A549 (cell line): ENCODE measurements at places on chromosomes 6 and 20. TPM values are rescaled to one million over a fixed set of nuclear protein-coding genes. Genes with fewer than 3 reads are reported as not detected.

Gene SLC17A4
- polyA plus RNA-seq, result 0.04 TPM in 2 of 3 replicates, not detected in the other

Gene TAGAP
- not detected in 3 replicates for polyA plus RNA-seq

Gene GABRR2
- 0.05 to 0.21 TPM (median 0.08 TPM) in 3 replicates for polyA plus RNA-seq

Gene CST9L
- not detected in 3 replicates for polyA plus RNA-seq

Gene SIRPB2
- polyA plus RNA-seq, result not detected in 3 replicates

Gene RGS17
- 2.5 to 3.2 TPM (median 2.5 TPM) in 3 replicates for polyA plus RNA-seq

GRCh38 chr20:34626992-34627391, 49.9 kb downstream of the PIGU start:
- DNase-seq, result no peak

DNA sequence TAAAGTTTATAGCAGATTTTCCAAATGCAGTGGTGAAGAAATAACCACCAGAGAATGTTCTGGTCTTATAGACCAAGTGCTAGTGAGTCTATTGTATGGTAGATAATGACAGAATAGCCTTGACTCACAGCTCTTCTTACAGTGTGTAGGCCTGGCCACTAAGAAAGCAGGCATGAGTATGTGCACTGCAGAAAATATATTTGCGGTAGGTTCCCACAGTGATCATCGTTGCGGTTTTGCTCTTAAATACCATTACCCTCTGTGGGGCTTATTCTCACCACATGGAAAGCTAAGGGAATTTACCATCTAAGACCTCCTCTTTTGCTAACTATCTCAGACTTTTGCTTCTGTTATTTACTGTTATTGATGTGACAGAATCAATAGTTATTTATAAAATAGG, 212.3 kb upstream of the SYNDIG1 start:
- no peak for DNase-seq

DNA sequence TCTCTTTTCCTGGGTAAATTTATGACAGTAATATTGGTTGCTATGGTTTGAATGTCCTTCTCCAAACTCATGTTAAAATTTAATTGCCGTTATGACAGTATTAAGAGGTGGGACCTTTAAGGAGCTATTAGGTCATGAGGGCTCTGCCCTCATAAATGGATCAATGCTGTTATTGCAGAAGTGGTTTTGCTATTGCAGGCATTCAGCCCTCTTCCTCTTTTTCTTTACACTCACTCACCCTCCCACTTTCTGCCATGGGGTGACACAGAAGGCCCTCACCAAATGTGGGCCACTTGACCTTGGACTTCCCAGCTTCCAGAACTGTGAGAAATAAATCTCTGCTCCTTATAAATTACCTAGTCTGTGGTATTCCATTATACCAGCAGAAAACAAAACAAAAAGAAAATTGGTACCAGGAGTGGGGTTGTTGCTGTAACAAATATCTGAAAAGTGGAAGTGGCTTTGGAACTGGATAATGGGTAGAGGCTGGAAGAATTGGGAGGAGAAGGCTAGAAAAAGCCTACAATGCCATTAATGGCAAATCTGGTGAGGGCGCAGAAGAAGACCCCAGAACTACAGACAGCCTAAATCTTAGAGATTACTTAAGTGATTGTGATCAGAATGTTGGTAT, 24.8 kb upstream of the IGF2R start:
- DNase-seq, result no peak

GRCh38 chr6:48978016-48978415, 485.0 kb downstream of the MMUT start:
- no peak for DNase-seq

- DNase-seq, result no peak
These were observed 100.6 kb upstream of the MLIP start for GRCh38 chr6:54010340-54011276.

- DNase-seq, result no peak
These were observed 102.3 kb downstream of the IRF4 start for GRCh38 chr6:493840-494239.

- no peak for DNase-seq
These were observed 132.7 kb upstream of the LRFN2 start for GRCh38 chr6:40719671-40720374.

DNA sequence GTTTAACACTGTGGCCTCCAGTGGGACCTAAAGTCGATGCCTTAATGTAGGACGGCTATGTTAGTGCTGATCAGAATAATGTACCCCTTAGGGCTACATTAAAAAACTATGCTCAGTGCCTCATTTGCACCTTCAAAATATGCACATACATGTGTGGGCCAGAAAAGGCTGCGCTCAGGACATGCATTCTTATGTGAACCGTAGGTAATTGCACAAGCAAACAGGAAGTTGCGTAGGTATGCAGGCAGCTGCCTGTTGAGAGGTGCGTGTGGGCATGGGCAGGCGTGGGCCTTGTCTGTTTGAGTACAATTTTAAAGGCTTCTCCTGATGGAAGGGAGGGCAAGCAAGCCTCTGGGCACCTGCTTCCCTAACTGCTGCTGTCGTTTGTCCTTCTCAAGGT, 116.2 kb upstream of the JAG1 start:
- DNase-seq, result no peak

DNA sequence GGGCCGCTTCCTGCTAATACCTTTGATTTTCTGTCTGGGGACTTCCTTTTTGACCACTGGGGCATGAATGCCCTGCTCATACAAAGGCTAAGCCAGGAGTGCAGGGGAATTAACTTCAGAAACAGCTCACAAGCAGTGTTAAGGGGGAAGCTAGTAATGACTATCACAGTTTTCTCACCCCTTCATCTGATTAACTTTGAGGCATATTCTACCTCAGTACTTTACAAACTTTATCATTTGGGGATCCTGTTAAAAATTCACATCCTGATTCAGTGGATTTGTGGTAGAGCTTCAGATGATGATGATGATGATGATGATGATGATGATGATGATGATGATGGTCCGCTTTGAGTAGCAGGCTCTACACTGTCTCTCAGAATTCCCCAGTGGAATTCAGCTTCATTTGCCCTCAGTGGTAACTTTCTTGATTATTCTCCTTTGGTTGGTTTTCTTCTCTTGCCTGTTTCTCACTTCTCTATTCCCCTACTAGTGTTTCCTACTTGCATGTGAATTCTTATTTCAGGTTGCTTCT, 78.4 kb upstream of the TMEM170B start:
- DNase-seq, result no peak

DNA sequence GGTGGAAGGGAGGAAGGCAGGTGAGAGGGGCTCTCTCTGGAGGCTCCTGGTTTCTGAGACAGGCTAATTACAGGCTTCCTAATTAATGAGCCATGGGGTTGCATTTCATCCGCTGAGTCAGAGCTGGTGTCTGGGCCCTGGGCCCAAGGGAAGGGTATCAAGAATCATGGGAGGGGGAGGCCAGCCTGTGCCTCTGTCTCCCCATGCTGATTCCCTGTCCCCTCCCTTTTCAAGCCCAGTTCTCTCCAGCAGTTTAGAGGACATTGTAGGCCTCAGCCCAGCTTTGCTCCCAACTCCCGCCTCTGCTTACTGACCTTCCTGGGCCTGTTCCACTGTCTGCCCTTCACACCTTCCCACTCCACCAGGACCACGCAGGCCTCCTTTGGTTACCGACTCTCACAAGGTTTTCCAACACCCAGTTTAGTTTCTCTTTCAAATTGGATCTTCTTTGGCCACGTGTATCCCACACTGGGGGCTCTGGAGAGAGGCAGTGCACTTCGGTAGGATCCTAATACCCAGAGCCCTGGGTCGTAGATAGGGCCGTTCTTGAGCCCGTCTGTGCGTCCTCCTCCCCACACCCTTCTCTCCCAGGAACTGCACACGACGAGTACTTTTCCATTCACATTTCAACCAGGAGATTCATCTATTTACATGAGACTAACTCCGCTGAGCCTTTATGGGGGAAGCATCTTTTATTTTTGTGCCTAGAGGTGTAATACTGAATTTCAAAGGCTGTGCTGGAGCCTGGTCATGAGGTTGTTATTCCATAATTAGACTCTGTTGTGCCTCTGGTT, 18.2 kb upstream of the AVP start:
- no peak for DNase-seq

GRCh38 chr6:124254941-124255685, 451.4 kb downstream of the NKAIN2 start:
- DNase-seq, result no peak

DNA sequence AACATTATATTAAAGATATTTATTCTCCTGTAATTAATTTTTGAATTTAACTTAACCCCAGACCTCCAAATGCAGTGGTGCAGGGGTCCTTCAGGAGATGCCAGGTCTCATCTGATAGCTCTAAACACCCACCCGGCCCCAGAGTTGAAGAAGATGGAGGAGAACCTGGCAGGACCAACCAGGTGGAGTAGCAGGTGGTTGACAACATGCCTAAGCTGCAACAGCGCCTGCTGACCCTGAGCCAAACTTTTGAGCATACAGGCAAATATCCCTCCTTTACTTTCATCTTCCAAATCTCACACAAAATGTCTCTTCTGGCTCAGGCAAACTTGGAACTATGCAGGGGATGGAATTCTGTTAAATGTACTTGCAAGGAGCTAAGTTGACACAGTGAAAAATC, 145.3 kb upstream of the TCF21 start:
- no peak for DNase-seq

DNA sequence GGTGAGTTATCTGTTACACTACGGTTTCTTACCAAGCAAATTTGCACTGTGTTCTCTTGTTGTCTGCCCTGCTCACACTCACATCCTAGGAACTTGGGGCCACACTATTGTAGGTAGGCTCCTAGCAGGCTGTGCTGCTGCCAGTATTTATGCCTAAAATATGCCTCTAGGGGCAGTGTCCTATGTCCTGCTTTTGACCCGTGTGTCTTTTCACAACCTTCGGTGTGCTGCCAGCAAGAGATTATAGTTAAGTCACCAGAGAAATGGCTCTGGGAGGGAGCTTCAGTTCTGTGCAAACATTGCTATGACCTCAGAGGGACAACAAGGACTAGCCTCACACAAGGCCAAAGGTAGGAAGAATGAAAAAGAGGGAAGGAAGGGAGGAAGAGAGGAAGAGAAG, 8.9 kb upstream of the TAAR5 start:
- peak; percentile 26 for DNase-seq

- no peak for DNase-seq
These were observed 29.7 kb upstream of the INSM1 start for GRCh38 chr20:20338133-20338730.

DNA sequence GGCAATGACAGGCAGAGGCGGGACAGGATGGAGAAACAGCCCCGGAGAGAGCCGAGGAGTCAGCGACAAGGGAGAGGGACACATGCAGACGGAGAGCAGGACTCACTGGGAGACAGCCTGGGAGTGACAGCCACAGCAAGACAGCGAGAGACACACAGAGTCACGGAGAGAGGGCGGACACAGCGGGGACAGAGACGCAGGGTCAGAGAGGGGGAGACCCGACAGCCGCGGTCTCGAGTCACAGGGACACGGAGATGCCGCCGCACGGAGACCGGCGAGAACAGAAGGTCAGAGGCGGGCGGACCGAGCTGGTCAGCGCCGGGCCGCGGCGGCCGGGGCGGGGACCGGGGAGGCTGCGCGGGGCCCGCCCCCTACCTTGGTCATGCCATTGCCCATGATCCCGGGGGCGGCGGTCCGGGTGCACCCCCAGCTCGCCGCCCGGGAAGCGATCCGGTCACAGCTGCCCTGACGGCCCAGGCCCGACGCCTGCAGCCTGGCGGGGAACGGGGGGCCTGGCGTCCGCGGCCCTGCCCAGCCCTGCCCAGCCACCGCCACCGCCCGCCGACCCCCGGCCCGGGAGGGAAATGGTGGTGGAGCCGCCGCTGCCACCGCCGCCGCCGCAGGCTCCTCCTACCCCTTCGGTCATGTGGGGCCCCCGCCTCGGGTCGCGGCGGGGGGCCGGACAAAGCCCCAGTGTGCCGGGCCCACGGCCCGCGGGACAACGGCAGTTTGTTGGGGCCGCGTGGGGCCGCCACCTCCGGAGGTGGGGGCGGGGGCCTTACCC, at the start of the genes DUSP15 and TTLL9:
TSS of gene DUSP15 (minus strand) at position 586 of the 784 bp plus-strand sequence. CDS start at position 396, 190 bp downstream.
TSS of gene TTLL9 (plus strand) at position 693 of the 784 bp plus-strand sequence. CDS start 493 bp downstream, outside the sequence.
- DNase-seq, result no peak

DNA sequence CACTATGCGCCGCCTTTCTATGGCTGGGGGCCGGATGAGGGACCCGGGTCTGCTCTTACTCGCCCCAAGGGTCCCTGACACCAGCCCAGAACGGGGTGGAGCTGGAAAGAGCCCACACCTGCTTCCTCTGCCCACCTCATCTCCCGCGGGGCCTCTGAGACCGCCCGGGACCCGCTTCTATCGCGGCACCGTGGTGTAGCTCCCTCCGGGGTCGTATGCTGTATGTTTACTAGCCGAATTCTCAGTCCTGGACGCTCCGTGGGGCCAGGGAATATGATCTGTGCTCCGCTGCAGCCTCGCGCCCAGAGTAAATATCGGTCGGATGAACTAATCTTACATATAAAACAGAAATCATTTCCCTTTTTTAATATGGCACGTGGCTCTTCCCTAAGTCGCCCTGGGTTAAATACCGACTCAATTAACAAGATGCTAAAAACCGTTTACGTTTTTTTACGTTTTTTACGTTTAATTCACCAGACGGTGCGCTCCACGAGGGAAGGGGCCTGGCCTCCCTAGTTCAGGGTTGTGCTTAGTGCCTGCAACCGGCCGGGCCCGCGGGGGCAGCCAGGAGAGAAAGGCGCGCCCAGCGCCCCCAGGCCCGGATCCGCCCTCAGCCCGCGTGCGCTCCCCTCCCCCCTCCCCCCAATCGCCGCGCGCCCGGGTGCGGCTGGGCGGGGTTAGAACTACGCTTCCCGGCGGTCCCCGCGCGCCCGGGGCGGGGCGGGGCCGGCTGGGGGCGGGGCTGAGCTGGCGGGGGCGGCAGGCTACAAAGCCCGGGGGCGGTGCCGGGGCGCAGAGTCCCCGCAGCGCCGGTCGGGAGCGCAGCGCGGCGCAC, at the start of gene RBM38:
TSS of gene RBM38 (plus strand) at position 793 of the 835 bp plus-strand sequence. CDS start 186 bp downstream, outside the sequence.
- peak; percentile 67 for DNase-seq

DNA sequence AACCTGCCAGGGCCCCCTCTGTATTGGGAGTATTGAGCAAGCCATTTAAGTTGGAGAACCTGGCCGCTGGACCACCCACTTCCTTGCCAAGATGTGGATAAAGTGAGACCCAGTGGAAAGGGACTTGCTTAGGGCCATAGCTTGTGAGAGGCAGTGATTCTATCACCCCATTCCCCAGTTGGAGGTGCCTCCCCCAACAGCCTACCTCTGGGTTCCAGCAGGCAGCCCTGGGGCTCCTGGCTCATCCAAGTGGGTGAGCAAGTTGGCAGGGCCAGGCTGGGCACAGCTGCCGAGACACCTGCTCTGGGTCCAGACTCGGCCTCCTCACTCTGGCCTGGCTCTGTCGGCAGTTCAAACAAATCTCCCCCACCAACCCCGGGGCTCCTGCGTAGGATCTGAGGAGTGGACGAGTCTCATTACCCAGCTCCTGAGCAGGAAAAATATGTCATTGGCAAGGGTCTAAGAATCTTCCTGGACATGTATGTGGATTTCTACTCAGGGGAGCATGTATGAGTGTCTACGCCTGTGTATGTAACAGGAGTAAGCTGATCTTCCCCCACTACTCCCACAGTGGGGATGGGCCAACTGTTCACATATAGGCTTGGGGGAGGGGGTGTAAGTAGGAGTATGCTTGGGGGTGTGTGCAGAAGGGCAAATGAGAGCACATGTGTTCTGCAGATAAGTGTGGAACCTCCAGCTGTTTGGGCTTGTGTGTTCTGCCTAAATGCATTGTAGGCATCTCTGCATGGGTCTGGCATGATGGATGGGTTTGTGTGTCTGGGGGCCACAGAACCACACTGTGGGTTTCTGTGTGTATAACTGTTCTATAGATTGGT, 1.9 kb downstream of the ID1 start:
- DNase-seq, result peak; percentile 93
